ENCODE measurements at places on chromosomes 4 and X. TPM values are rescaled to one million over a fixed set of nuclear protein-coding genes. Genes with fewer than 3 reads are reported as not detected.

Gene FGG
- 1.8 TPM for total RNA-seq

Gene MID1IP1
- total RNA-seq, result 14.0 TPM

Gene FGFBP2
- 0.33 TPM for total RNA-seq

Gene NHSL2
- 0.36 TPM for total RNA-seq

GRCh38 chrX:17415242-17415810 is 40.3 kb downstream of the NHS start:
- no peak overlapping the region for H3K27ac ChIP-seq
- no peaks in the 10 kb centered on the region for H3K4me1 ChIP-seq
- H3K36me3 ChIP-seq, result no peaks in the 10 kb centered on the region

- no peaks in the 10 kb centered on the region for H3K36me3 ChIP-seq
- no peaks in the 10 kb centered on the region for H3K27me3 ChIP-seq
- DNase-seq, result no peak
- H3K4me3 ChIP-seq, result no peak overlapping the region
Measured at GRCh38 chr4:40124690-40125089, 68.0 kb downstream of the N4BP2 start.

DNA sequence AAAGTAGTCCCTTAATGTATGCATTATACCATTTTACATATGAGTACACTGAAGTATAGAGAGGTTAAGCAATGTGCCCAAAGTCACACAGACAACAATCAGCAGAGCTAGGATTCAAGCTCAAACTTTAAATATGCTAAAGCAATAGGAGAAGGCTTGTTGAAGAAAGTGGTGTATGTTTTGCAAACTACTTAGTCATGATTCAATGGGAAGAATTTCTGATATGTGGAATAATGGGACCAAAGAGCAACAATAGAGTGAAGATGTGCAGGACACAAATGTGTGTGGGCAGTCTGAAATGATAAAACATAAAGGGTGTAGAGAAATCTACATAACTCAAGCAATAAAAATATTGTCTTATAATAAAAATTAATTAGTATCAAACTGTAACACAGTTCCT is 109.0 kb upstream of the ARSJ start:
- no peaks in the 10 kb centered on the region for H3K4me1 ChIP-seq
- H3K4me3 ChIP-seq, result no peak overlapping the region
- DNase-seq, result no peak
- H3K27ac ChIP-seq, result no peak overlapping the region
- no peaks in the 10 kb centered on the region for H3K36me3 ChIP-seq

DNA sequence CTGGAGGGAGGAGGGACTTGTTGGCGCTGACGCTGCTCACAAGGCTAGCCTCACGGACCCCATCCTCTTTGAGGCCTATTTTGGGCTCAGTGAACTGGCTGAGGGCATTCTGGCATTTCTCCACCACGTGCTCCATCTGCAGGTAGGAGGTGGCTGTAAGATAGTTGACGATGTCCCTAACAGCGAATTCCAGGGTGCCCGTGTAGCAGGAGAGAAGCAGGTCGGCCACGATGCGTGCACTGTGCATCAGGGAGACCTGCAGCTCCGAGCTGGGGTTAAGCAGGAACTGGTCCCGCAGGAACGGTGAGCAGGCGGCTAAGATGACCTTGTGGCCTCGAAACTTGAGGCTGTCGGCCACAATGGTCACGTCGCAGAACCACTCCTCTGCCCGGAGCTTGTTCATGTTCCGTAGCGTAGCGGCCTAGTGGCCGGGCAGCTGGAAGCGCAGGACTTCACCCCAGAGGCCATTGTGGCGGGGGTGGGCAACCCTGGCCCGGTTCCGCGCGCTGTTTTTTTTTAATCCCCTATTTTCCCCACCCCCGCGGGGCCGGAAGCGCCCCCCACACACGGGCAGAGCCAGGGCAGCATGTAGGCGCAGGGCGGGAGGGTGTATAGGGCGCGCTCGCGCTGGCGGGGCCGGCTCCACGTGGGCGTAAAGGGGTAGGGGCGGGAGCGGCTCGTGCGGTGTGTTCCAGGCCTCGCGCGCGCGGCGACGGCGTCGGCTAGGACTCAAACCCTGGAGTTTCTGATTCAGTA is 73.2 kb downstream of the UBE2K start:
- H3K36me3 ChIP-seq, result no peaks in the 10 kb centered on the region
- no peak overlapping the region for H3K4me3 ChIP-seq
- no peak overlapping the region for H3K27ac ChIP-seq
- H3K27me3 ChIP-seq, result no peaks in the 10 kb centered on the region
- H3K4me1 ChIP-seq, result no peaks in the 10 kb centered on the region

DNA sequence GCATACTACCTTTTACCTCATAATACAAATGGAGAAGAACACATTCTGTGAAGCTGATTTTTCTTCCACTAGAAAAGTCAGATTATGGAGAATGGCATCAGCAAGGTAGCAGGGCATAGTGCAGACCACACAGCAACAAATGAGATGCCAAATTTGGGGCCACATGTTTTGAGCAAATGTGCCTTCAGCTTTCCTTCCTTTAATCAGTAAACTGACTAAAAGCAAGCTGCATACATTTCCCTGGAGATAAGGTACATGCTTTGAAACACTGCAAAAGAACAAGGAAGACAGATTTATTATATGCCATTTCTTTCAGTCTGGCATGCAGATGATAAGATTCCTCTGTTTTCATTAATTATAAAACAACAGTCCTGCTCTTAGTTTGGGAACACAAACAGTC is 67.1 kb upstream of the GUCY1A1 start:
- no peaks in the 10 kb centered on the region for H3K36me3 ChIP-seq
- no peaks in the 10 kb centered on the region for H3K27me3 ChIP-seq
- no peak overlapping the region for H3K4me3 ChIP-seq
- H3K27ac ChIP-seq, result no peak overlapping the region
- no peaks in the 10 kb centered on the region for H3K4me1 ChIP-seq

GRCh38 chr4:130608121-130608520 is 1512.2 kb downstream of the C4orf33 start:
- H3K27me3 ChIP-seq, result no peaks in the 10 kb centered on the region
- DNase-seq, result no peak
- no peaks in the 10 kb centered on the region for H3K4me1 ChIP-seq
